ENCODE measurements at places on chromosomes 5 and 9.

DNA sequence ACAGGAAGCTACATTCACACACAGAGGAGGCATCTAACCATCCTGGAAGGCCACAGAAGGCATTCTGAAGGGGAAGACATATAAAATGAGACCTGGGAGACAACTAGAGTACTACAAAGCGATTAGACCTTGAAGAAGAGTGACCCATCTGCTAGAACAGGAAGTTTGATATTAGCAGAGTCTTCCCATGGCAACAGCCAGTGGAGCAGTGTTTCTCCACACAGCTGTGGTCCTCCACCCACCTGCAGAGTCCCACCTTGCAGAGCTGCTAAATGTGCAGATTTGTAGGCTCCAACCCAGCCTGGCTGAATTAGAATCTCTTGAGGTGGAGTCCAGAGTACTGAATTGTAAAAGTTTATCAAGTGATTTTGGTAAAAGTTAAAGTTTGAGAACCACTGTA lies 267.0 kb downstream of the CETN3 start:
- no peaks in the 10 kb centered on the region for H3K4me1 ChIP-seq
- no peak overlapping the region for H3K27ac ChIP-seq
- H3K27me3 ChIP-seq, result no peaks in the 10 kb centered on the region
- DNase-seq, result no peak
- no peaks in the 10 kb centered on the region for H3K36me3 ChIP-seq

GRCh38 chr5:85538362-85538761 lies 1079.4 kb upstream of the COX7C start:
- H3K4me1 ChIP-seq, result no peaks in the 10 kb centered on the region
- DNase-seq, result no peak
- H3K4me3 ChIP-seq, result no peak overlapping the region
- no peaks in the 10 kb centered on the region for H3K36me3 ChIP-seq
- H3K27ac ChIP-seq, result no peak overlapping the region

DNA sequence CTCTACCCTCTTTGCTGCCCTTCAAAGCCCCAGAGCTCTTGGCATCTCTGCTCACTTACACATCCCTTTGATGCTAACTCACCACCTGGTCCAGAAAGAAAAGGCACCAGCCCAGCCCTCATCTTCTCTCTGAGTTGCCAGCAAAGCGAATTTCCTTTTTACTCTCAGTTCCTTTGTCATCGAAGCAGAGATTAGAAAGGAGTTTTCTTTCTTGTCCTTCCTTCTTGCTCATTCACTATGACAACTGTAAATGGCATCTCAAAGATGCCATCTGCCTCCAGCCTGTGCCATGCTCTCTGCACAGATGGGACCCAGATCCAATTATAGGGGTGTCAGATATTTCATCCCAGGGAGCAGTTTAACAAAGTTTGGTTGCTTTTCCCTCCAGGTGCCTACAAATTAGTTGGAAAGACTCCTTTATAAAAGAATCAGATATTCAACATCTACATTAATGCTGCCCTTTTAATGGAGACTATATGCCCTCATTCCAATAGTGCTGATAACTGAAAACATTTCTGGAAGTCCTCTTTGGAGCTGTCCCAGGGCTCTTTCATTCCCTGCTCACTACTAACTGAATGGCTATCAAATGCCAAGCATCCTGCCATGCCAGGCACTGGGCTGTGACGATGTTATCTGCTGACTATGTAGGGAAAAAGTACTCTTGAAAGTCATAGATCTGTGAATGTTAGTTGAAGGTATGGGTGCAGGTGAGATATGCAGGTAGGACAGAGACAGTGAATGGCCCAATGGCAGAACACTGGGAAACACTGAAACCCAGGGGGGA lies 58.9 kb downstream of the SUSD1 start:
- no peaks in the 10 kb centered on the region for H3K27me3 ChIP-seq
- H3K27ac ChIP-seq, result no peak overlapping the region
- H3K4me1 ChIP-seq, result peaks cover 3% of the 10 kb centered on the region
- DNase-seq, result no peak
- no peaks in the 10 kb centered on the region for H3K36me3 ChIP-seq

GRCh38 chr5:77356740-77357139 lies 135.4 kb downstream of the WDR41 start:
- peaks cover 19% of the 10 kb centered on the region for H3K27me3 ChIP-seq
- H3K4me1 ChIP-seq, result peaks cover 25% of the 10 kb centered on the region
- peak; percentile 68 for DNase-seq
- H3K27ac ChIP-seq, result peak overlapping the region; percentile 29
- H3K4me3 ChIP-seq, result peak overlapping the region; percentile 54
- peaks cover 1% of the 10 kb centered on the region for H3K36me3 ChIP-seq

Data from activated T-cell treated with anti-CD3 and anti-CD28 coated beads, Interleukin-2, amount 50 U/mL, for 72 hours (primary cell).